DMS53 (cell line): ENCODE measurements at places on chromosomes 1 and 21.
A peak's percentile ranks its signal among the peaks of the same experiment; 100 is the strongest.

DNA sequence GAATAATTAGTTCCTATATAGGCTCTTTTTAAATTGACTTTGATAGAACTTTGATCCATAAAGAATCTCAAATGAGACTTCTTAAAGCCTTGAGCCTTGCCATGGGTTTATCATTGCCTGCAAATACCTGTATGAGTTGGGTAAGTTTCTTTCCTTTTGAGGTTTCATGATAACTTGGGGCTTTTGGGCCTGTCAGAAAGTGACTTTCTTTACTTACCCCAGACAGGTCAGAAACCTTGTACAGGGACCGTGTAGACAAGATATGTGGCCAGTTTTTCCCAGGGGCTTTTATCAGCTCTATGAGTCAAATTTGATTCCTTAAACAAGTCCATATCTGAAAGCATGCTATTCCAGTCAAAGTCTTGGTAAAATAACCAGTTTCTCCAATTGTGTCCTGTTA lies 17.3 kb downstream of the KCTD3 start:
- no peak for DNase-seq

GRCh38 chr1:168485048-168485447 lies 58.7 kb downstream of the XCL2 start:
- no peak for DNase-seq

- no peak for DNase-seq
These were observed 10.7 kb downstream of the POLR3GL start for GRCh38 chr1:145975216-145975615.

DNA sequence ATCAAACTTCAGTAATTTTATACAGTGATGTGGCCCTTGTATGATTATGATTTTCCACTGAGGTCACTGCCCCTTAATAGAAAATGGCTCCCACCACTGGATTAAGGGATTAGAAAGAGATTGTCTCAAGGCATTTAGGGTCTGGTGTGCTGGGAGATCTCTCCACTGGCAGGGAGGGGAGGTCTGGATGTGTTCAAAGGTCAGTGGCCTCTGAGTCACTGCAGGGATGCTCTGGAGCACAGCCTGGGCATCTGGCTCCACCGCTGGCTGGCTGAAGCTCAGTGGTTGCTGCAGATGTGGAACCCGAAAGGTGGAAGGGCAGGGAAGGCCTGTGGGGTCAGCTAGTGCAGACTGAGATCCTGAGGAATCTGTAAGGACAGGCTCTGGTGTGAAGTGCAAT lies 18.3 kb upstream of the CHI3L1 start:
- DNase-seq, result no peak

DNA sequence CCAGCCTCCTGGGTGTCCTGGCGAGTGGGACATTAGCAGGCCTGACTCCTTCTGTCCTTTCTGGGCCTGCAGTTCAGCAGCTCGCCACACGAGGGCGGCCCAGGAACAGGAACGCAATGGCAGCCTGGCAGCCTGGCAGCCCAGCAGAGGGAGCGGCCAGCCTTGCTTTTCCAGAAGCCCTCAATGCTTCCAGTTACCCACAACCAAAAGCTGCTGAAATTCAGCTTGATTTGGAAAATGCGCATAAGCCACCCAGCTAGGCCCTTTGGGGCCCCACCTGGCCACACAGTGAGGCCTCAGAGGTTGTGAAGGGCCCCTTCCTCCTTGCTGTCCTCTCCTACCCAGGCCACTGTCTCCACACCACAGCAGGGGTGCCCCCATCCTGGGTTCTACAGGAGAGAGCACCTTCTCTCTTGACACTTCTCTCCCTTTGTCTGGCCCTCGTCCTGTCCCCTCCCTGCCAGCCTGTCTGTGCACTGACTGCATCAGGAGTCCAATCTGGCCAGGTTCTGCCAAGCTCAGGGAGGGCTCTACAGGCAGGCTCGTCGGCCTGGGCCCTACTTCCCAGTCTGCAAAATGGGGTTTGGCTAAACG lies 103.4 kb upstream of the VAMP3 start:
- peak; percentile 87 for DNase-seq

DNA sequence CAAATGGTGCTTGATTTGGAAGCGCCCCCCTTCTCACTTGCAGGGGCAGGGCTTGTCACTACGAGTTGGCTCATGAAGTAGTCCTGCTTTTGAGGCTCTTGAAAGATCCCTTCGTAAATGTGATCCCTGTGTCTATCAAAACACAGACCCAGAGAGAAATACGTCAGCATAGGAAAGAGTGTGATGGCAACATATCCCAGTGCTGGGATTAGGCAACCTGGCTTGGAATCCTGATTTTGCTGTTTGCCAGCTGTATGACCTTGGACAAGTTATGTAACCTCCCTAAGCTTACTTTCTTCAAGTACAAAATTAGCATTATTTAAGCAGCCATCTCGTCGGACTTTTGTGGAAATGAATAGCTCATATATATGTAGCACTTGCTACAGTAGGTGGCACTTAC lies 228.4 kb downstream of the ATG4C start:
- DNase-seq, result no peak

DNA sequence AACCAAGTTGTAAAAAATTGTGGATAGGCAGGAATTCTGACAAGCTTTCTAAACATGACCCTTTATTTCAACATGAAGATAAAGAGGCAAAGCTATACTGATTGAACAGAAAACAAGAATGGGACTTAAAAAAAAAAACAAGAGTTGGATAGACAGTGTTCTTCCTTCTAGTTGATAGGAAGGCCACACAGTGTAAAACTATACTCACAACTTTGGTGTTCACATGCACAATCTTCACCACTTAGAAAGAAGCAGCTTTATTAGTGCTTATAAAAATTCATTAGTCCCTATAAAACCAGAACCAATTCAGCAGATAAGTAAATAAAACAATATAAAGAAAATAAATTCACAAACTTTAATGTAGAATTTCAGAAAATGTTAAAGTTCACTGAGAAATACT lies 101.8 kb downstream of the AKT3 start:
- no peak for DNase-seq

GRCh38 chr1:187689129-187689528 lies 860.4 kb downstream of the PLA2G4A start:
- DNase-seq, result no peak

- DNase-seq, result no peak
These were observed 2.2 kb upstream of the ATP1A2 start for GRCh38 chr1:160113407-160113806.

- no peak for DNase-seq
These were observed 4.5 kb upstream of the TUFT1 start for GRCh38 chr1:151535326-151536271.

- DNase-seq, result no peak
These were observed 878.9 kb upstream of the CXADR start for GRCh38 chr21:16633831-16634459.

GRCh38 chr1:37682334-37682987 lies 9.9 kb upstream of the CDCA8 start:
- peak; percentile 80 for DNase-seq

DNA sequence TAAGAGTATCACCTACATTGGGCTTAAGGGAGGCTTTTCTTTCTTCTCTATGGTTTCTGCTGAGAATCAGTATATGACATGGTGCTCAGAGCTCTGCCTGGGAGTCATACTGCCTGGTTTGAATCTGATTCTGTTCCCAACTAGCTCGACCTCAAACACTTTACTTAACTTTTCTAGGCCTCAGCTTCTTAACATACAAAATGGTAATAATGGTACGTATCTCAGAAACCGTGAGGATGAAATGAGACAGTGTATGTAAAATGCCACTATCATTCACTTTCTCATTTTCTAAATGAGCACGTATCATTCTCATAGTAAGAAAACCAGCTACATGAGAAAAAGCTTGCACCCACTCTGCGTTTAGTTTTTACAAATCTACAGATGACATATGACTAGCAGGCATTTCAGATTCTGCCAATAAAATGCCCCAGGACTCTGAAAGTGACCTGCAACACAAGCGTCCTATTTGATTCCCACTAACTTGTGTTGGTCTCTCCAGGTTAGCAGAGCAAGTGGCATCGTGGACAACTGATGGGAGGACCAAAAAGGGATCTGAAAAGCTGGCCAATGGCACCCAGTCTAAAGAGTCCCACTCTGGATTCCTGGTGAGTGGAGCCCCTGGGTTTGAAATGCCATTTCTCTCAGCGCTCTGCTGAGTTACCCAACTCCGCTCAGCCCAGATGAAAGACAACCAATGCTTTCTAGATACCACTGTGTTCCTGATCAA lies 6.1 kb downstream of the CTNNBIP1 start:
- no peak for DNase-seq

DNA sequence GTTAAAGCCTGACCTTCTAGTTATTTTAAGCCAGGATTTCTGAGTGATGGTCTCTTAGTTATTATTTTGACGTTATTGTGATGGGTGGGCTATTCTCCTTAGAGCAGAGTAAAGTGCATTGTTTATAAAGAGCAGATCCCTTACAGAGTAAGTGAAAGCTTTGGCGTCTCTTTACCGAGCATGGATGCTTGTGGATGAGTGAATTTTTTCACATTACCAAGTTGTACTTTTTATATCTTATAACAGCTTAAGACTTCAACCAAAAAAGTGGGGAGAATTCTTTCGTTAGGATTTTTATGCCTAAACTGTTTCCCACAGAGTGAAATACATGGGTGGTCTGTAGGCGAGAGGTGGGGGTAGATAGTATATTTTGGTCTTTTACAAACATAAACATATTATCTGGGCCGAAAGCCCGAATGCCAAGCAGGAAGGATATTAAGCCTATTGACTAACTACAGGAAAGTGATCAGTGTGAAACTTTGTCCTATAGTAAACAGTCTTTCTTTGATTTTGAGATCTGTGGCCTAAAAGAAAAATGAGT lies 279.1 kb upstream of the C1orf105 start:
- no peak for DNase-seq

GRCh38 chr1:100736746-100737145 lies 17.2 kb downstream of the VCAM1 start:
- DNase-seq, result peak; percentile 75

- DNase-seq, result peak; percentile 62
These were observed 14.1 kb downstream of the PEA15 start for GRCh38 chr1:160219062-160219929.

DNA sequence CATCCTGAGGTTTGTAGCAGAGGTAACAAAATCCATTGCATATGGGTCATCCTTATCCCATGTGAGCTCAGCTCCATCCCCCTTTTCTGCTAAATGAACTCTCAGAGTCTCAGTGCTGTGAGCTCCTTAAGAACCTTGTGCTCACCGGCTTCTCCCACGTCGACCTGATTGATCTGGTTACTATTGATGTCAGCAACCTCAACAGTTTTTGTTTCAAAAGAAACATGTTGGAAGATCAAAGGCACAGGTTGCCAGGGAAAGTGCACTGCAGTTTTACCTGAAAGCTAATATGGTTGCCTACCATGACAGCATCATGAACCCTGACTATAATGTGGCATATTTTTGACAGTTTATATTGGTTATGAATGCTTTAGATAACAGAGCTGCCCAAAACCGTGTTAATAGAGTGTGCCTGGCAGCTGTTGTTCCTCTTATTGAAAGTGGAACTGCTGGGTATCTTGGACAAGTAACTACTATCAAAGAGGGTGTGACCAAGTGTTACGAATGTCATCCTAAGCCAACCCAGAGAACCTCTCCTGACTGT lies 131.4 kb downstream of the HS2ST1 start:
- DNase-seq, result no peak

DNA sequence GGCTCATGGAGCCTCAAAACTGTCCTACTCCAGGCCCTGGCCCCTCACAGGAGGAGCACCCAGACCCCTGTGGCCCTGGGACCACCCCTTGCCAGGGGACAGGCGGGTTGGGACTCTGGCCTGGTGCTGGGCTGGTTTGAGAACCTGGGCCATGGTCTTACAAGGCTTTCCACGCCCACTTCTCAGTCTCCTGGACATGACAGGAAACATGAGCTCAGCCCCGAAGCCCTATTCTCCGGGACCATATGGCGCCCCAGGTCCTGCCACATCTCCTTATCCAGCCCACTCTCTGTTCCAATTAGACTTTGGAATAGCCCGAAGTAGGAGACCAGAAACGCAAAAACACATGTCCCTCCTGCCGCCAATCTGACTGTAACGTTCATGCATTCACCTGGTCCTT lies 47.9 kb downstream of the KCNAB2 start:
- no peak for DNase-seq

GRCh38 chr1:42290130-42290529 lies 44.9 kb downstream of the FOXJ3 start:
- peak; percentile 6 for DNase-seq

DNA sequence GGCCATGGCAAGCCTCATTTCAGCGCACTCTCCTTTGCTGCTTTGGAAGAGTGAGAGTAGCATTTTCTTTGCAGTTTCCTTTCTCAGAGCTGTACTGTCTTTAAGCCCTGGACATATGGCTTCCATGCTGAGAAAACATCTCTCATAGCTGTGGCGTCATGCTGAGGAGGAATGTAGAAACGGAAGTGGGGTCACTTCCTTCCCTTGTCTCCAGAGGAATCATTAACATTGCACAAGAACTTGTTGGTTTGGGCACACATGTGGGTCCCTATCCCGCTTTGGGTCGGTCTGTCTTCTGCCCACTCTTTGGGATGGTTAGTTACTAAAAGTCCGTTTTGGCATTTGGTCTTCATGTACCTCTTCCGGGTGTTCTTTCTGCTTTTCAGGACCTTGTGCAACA lies 5.6 kb downstream of the MFN2 start:
- DNase-seq, result no peak

- DNase-seq, result no peak
These were observed 27.4 kb downstream of the TNN start for GRCh38 chr1:175095069-175095468.

DNA sequence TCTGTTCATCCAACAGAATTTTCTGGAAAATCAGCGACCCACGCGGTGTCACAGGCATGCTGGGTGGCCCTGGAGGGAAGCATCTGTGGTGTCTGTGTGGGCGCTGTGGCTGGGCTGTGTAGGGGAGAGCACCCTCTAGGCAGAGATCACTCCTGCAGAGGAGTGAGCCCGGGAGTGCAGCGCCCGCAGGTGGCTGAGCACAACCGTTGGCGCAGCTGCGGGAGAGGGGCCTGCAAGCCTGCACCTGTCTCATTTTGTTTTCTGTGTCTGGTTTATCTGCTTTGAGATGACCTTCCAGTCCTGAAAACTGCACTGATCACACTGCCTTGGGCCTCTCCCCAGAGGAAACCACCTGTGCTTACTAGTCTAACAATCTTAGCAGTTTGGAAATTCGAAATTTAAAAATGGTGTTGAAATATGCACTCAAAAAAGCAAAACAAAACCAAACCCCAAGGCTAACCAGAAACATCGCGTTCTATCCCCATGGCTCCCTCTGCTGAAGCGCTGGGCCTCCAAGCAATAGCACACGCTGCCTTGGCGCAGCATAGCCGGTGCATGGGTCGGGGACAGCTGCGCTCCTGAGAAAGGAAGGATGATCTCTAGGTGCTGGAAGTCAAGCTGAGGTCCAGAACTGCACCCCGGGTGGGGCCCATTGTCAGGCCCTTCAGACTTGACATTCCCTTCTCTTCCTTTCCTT lies 4.8 kb downstream of the FAM3B start:
- DNase-seq, result no peak

DNA sequence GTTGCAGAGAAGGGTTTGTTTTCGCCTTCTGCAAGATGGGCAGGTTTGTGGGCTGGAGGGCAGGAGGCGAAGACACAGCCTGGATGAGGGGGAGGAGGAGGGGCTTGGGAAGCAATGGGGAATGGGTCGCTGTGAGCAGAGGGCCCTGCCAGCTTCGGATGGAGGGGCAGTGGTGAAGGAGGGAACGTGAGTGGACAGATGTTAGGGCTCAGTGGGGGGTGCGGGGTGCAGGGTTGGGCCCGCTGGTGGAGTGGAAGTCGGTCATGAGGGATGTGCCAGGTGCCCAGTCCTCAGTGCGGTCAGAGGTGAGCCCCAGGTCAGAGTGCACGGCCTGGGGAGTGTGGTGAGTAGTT lies 55.5 kb upstream of the ABCG1 start:
- no peak for DNase-seq
